GM23248 (cell line): ENCODE measurements at places on chromosomes 12 and 14. TPM values are rescaled to one million over a fixed set of nuclear protein-coding genes. Genes with fewer than 3 reads are reported as not detected.

DNA sequence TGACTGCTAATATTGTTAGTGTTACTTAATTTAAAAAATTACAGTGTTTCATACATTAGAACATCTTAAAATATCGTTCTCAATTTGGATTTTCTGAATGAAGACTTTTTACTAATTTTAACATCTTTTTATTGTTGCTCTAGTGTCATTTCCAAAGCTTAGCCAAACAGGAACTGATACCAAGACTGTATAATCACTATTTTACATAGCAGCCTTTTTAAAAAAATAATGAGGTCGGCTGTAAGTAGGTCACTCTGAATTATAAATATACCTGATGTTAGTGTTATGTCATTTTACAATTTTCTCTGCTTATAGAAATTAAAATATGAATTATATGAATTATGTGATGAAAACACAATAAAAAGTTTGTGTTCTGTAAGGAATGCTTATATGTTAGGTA, 321.5 kb downstream of the TMEM117 start:
- no peaks in the 10 kb centered on the region for H3K27me3 ChIP-seq
- no peak overlapping the region for H3K27ac ChIP-seq
- no peak for DNase-seq

- no peak overlapping the region for H3K27ac ChIP-seq
- DNase-seq = no peak
- H3K27me3 ChIP-seq = no peaks in the 10 kb centered on the region
- H3K4me3 ChIP-seq = no peak overlapping the region
These were observed 546.2 kb upstream of the FOXG1 start for GRCh38 chr14:28220391-28220790.

The CCDC177 gene
- not detected in 2 replicates for total RNA-seq

DNA sequence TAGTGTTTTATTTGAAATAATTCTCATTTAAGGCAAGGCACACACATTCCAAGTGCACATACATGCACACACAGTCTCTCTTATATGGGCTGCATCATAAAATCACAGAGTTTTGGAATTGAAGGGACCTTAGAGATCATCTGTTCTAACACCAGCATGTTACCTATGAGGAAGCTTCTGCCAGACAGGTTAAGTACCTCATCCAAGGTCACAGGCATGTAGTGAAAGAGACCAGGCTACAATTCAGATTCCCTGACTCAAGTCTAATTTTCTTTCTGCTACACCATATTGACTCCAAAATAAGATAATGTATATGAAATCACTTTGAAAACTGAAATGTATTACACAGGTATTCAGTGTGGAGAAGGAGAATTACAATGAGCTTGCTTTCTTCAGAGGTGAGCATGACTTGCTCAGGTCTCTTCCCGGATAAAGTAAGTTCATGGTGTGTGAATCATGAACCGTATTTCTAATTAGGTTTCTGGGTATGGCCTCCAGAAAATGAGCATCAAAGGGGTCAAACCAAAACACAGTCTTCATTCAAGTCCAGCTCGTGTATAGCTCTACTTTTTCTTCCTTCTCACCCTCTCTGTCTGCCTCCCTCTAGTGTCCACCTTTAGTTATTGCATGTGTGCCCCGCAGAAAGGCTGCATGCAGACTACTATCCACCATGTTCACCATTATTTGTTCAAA, 411.9 kb downstream of the FUT8 start:
- peak; percentile 71 for DNase-seq
- peaks cover 10% of the 10 kb centered on the region for H3K27me3 ChIP-seq
- H3K27ac ChIP-seq = no peak overlapping the region
- H3K36me3 ChIP-seq = no peaks in the 10 kb centered on the region

DNA sequence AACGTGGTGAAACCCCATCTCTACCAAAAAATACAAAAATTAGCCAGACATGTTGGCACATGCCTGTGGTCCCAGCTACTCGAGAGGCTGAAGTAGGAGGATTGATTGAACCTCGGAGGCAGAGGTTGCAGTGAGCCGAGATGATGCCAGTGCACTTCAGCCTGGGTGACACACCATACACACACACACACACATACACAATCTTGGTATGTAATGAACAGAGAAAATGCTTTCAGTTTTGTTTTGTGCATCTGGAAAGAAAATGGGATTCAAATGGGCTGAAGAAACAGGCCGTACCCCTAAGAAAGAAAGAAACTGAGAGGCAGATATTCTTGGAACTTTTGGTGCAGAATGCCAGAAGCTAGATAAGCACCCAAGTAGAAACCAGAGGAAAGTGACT, 107.2 kb downstream of the PDE3A start:
- H3K27ac ChIP-seq = no peak overlapping the region
- no peak for DNase-seq
- H3K27me3 ChIP-seq = no peaks in the 10 kb centered on the region
- no peaks in the 10 kb centered on the region for H3K4me1 ChIP-seq
- H3K4me3 ChIP-seq = no peak overlapping the region
- H3K36me3 ChIP-seq = no peaks in the 10 kb centered on the region

The EPYC gene
- not detected in 2 replicates for total RNA-seq

GRCh38 chr12:114320968-114321367, 85.0 kb downstream of the TBX5 start:
- no peak overlapping the region for H3K27ac ChIP-seq
- H3K27me3 ChIP-seq = no peaks in the 10 kb centered on the region
- no peaks in the 10 kb centered on the region for H3K36me3 ChIP-seq
- peaks cover 31% of the 10 kb centered on the region for H3K4me1 ChIP-seq

The LIN7A gene
- total RNA-seq = 1.0 and 1.5 TPM in 2 replicates
